ENCODE measurements at places on chromosomes 3 and 15.

DNA sequence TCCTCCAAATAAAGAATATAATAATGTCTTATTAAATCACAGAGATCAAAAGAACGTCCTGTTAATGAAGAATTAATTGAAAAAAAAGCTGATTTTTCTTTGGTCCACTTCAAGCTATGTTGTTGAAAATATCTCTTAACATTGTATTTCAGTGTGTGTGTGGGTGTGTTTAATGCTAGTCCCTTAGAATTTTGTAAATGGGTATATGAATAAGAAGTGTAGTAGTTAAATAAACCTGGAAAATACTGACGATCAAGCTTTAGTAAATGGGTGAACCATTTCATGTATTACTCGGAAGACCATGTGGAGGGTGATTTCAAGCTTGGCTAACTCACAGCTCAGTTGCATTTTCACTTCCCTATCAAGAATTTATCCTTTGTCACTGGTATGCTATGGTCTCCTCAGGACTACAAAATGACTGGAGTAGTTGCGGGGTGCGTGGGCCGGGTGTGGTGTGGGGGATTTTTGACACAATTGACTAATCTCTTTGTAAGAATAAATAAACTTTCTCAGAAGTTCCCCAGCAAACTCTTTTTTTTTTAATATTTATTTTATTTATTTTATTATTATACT, 586.4 kb downstream of the GRM7 start:
- no peak for DNase-seq

- DNase-seq = no peak
Observed at GRCh38 chr3:194197981-194198695, 62.2 kb downstream of the HES1 start.

DNA sequence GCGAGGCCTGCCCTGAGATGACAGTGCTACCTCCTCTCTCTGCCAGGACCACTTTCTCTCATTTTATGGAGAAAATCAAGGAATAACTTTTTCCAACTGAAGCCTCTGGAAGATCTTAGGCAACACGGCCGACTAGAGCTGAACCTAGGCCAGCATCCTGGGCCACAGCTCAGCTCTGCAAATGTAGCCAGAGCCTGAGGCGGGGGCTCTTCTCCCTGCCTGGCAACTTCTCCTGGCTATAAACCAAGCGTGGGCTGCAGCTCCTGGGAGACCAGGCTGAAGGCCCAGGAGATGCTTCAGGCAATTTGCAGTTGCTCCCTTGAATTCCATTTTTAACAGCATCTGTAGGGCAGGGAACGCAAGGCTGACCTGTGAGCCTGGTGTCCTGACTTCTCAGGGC, 74.9 kb downstream of the CEMIP start:
- no peak for DNase-seq

DNA sequence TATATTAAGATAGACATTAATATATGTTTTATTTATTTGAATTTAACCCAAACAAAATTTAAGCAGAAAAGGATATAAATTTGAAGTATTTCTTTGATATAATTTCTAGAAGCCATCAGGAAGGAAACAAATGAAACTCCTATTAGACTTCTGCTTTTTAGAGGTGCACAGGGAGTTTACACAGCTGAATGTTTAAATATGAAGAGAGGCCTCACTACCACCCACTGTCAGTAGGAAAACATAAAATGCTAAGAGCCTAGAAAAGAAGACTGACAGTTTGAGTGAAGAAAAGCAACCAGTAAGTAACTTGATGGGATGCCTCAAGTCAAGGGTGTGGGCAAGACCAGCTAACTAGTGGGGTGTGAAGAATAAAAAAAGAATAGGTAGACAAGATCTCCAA, 19.7 kb downstream of the PLSCR2 start:
- no peak for DNase-seq

GRCh38 chr15:43329217-43329959, 985 bp downstream of the LCMT2 start:
- no peak for DNase-seq

DNA sequence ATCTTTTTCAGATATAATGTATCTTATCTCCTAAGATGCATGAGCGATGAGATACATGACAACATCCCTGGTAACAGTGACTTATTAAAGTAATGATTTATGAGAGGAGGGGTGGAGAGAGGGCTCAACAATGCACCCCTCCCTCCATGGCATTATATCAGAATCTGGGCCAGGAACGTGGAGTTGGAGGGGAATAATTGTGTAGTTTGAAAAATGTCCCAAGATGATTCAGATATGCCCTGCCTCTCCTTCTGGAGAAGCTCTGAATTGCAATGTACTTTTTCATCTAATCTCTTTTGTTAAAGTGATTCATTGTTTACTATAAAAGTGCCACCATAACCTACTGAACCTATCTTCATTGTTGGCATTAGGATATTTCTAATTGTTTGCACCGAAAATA, 86.5 kb downstream of the FRMD4B start:
- DNase-seq = no peak

DNA sequence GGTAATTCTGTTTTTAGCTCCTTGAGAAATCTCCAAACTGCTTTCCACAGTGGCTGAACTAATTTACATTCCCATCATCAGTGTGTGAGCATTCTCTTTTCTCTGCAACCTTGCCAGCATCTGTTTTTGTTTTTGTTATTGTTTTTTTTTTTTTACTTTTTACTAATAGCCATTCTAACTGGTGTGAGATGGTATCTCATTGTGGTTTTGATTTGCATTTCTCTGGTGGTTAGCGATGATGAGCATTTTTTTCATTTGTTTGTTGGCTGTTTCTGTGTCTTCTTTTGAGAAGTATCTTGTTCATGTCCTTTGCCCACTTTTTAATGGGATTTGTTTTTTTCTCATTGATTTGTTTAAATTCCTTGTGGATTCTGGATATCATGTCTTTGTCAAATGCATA, 129.7 kb upstream of the ABHD17C start:
- no peak for DNase-seq

GRCh38 chr3:142963516-142964448, at the start of gene PAQR9:
Gene PAQR9 (minus strand): TSS chr3:142963674. CDS start chr3:142963336, 338 bp downstream.
- peak; percentile 87 for DNase-seq

- DNase-seq = no peak
Observed at GRCh38 chr3:21345382-21345976, 405.5 kb downstream of the ZNF385D start.

DNA sequence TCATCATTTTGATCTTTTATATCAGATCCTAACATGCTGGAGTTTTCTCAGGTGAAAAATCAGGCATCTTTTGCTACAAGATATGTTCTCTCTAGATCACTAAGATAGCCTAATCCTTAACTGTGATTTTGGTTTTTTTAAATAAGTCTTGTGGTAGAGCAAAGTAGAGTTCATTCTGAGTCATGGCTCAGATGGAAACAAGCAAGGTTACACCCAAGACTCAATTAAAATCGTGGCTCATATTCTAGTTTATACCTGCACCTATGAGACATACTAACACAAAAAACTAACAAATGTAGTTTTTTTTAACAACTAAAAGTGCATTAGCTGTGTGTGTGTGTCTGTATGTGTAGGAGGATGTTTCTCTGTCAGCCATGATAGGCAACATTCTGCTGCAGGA, 428.2 kb downstream of the NLGN1 start:
- DNase-seq = no peak
